ENCODE measurements at places on chromosomes 1 and 21.

DNA sequence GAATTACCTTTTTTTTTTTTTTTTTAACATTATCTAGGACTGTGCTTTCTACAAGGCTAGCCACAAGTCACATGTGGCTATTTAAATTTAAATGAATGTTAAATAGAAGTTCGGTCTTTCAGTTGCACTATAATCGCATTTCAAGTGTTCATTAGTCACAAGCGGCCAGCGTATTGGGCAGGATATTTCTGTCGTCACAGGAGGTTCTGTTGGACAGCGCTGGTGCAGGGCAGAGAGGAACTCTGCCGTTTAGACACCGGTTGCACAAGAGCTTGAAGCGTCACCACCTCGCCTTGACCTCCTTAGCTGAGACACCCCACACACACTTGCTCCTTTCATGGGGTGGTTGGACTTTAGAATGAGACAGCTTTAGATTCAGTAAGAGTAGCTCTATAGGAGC lies 64.1 kb downstream of the BACE2 start:
- no peak for DNase-seq

- DNase-seq, result peak; percentile 36
These were observed 14.5 kb upstream of the ERRFI1 start for GRCh38 chr1:8040586-8040985.

- DNase-seq, result no peak
These were observed 133.2 kb downstream of the GDAP2 start for GRCh38 chr1:117796226-117796625.

DNA sequence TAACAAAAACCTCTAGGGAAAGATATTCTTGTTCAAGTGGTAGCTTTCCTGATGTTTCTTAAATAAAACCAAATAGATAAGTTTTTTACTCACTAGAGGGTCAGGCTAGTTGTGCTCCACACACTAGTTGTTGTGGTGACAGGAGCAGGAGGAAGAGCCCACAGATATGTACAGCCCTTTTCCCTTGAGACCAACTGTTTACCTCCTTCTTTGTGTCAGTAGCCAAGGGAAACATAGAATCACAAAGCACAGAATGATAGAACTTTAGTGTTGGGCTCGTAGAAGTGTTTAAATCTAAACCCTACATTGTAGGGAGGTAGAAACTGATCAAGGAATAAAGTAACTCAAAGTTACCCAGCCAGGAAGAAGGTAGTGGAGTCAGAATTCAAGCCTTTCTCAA lies 309.0 kb downstream of the CTH start:
- no peak for DNase-seq

DNA sequence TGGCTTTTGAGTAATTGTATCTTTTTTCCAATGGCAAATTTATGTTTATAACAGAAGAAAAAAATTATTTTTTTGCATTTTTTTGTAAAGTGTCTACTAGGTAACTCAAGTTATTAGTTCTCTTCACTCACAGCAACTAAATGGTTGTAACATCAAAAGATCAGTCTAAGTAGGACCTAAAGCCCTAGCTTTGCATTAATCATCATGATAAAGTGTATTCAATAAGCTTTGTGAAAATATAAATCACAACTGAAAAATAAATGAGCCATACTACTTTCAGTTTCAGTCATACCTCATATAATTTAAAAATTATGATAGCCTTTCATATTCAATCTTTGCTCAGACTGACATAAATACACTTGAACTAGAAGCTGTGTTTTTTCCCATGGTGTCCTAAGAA lies 6.9 kb downstream of the TAF5L start:
- no peak for DNase-seq

DNA sequence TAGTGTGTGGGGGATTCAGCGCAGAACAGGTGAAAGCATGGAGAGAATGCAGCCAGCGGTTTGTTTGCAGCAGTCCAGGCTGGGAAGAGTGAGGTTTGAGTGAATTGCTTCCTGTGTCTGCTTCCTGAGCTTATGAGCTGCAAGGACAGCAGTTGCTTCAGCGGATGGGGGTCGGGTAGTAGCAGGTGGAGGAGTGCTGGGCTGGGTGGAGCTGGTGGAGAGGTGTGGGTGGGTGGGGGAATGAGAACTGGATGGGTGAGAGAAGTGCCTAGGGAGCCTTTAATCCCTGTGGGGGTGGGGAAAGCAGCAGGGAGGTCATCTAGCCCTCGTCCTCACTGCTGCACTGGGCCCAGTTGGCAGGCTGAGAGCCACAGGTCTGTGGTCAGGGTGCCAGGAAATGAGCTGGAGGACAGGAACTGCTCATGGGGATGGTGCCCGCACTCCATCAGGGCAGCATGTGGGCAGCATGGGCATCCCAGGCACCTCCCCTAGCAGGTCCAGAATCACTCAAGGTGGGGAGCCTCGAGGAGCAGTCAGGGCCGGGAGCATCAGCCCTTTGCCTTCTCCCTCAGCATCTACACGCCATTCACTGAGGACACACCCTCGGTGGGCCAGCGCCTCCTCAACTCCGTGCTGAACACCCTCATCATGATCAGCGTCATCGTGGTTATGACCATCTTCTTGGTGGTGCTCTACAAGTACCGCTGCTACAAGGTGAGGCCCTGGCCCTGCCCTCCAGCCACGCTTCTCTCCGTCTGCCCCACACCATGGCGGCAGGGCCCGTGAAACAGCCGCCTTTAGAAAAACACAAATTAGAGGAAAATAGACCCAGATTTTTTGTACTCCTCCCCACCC lies 14.8 kb downstream of the PSEN2 start:
- DNase-seq, result no peak

GRCh38 chr1:212045981-212046380 lies 10.4 kb downstream of the DTL start:
- no peak for DNase-seq

GRCh38 chr1:25566730-25567341 lies 23.4 kb downstream of the LDLRAP1 start:
- peak; percentile 87 for DNase-seq

GRCh38 chr1:204113896-204114295 lies 37.9 kb downstream of the ETNK2 start:
- DNase-seq, result no peak

- DNase-seq, result no peak
These were observed 17.8 kb upstream of the OVAAL start for GRCh38 chr1:180540697-180541594.

DNA sequence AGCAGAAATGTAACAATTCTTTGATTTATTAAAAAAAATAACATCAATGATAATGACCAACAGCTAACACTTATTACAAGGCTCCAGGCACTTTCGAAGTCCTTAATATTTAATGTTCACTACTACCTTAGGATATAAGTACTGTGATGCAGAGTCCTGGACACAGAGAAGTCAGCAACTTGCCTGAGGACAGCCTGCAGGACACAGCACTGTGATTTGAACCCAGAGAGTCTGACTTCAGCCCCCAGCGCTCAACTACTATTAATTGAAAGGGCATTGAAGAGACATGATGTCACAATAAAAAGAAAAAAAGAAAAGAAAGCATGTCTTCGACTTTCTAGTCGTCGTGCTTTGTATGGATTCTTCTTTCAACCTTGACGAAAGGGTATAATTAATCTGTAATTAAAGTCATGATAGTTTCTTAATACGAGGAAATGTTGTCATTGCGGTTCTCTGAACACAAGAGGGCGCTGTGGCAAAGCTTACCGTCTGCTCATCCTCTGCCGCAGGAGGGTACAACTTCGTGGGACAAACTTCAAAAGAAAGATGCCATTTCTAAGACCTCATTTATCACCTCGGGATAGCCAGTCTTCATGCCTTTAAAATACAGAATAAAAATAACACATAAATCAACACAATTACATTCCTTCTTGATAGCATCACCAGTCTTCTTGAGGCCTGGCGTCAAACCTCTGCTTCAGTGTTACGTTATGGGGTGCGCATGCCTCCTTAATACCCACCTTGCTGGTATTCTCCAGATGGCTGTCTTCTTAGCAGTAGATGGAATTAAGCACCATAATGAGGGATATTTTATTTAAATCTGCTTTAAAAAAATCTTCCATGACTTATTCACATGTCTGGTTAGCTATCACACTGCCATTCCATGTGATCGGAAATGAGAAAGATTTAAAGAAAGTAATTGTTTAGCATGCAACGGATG lies 240.1 kb downstream of the DISC1 start:
- DNase-seq, result peak; percentile 75

- DNase-seq, result no peak
These were observed 15.0 kb upstream of the FAAP20 start for GRCh38 chr1:2209400-2210083.

DNA sequence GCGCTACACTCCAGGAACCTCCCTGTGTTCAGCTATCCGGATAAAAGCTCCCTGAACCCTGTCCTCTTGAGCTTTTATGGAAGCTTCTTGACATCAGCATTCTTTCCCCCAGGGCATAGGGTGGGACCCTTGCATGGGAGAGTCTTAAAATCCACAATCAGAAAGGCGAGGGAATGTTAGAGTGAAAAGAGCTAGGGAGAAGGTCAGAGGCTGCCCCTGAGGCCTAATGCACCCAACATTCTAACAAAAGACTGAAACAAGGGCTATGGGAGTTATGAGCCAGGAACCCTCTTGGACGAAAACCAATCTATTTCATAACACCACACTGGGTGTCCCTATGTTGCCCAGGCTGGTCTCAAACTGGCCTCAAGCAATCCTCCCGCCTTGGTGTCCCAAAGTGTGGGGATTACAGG lies 36.7 kb downstream of the NEK2 start:
- DNase-seq, result no peak

DNA sequence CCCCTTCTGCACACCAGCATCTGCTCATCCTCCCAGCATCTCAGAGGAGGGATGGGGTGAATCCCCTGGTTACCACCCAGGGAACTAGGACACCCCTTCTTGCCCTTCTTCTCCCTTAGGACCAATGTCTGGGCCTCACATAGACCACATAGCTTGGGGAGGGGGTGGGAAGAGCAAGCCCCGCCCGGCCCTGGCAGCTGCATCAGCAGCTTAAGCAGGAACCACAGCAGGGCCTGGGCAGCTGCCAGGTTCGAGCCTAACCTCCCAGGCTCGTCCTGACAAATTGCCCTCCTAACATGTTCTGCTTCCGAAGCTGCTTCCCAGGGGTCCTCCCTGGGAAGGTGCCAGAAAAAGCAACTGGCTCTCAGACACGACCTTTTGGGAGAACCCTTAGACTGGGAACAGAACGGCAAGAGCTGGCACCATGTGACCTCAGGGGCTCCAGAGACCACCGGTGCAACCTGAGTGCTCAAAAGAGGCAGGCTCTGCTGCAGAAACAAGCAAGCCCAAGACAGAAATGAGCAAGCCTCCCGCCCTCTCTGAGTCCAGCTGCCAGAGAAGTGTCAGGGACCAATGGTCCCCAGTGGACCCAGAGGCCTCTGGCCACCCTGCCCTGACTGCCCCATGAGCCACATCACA lies 18.4 kb upstream of the CLSTN1 start:
- peak; percentile 60 for DNase-seq

DNA sequence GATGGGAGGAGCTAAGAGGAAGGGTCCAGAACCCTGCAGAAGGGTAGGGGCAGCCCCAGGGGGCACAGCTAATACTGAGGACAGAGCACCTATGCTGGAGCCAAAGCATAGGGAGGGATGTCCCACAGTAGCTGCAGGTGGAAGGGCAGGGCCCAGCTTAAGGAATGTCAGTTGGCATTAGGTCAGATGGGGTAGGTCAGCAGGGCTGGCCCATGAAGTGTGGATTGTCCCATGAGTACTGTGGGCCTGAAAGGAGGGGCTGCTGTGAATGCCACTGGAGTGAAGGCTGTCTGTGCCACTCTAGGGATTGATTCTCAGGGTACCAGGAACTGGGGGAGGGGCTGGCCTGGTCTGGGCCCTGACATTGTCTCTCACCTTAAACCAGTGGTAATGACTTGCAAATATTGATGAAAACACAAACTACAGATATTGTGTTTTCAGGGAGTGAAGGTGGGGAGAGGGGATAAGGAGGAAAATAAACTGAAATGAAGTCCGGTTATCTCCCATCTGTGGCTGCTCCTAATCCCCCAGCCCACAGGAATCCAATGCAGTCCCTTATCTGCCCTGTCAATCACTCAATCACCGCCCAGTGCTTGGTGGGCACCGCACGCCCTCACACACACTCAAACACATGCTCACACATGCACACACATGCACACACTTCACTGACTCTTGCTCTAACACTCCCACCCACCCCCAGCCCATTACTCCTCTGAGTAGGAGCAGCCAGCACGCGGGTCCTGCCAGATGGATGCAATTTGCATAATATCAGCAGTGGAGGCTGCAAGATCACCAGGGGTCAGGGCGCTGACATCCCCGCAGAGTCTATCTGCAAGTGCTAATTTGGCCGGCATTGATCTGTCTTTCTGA lies 27.8 kb downstream of the DMAP1 start:
- no peak for DNase-seq

- no peak for DNase-seq
These were observed 282.6 kb upstream of the DPYD start for GRCh38 chr1:98203466-98203865.

GRCh38 chr1:234839663-234840062 lies 229.7 kb upstream of the IRF2BP2 start:
- no peak for DNase-seq

- DNase-seq, result no peak
These were observed 1.0 kb upstream of the LRRC38 start for GRCh38 chr1:13514821-13515220.

GRCh38 chr1:234272656-234273312 lies 100.5 kb upstream of the COA6 start:
- DNase-seq, result peak; percentile 83

DNA sequence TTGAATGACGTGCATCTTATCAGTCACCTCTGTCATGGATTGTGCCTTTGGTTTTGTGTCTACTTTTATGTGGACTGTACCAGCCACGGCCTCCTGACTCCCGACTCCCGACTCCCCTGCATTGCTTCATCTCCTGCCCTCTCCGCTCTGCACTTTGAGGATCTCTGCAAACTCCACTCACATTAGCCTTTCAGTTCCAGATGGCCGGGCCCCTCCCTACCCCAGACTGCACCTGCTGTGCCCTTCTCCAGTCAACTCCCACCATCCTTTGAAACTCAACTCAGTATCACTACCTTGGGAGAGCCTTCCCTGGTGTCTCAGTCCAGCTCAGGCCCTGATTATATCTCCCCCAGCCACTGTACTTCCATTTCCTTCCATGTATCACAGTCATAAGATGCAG lies 71.4 kb downstream of the MDM4 start:
- DNase-seq, result no peak

GRCh38 chr1:239914751-239915231 lies 176.9 kb upstream of the FMN2 start:
- no peak for DNase-seq

GRCh38 chr1:115642168-115643072 lies 650 bp downstream of the VANGL1 start:
- peak; percentile 52 for DNase-seq

GRCh38 chr1:2894381-2895041 lies 93.0 kb upstream of the TTC34 start:
- DNase-seq, result no peak

DNA sequence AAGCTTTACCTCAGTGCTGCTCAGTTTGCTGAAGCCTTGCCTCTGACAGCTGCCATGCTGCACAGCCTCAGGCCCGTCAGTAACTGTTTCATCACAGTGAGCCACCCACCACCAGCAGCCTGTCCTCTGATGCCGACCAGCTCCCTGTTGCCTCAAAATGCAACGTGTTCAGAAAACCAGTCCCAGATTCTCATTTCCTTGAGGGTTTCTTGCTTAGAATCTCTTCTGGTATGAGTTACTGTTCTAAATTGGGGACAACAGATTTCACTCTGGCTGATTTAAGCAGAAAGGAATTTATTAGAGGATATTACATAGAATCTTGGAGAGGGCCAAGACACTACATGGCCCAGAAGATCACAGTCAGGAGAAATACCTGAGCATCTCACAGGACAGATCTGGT lies 11.0 kb downstream of the UBL4B start:
- DNase-seq, result no peak

- no peak for DNase-seq
These were observed 48.2 kb downstream of the COQ8A start for GRCh38 chr1:226988334-226988666.
